Suprapubic skin (tissue), 4 donors: ENCODE measurements at places on chromosomes 16 and 17. TPM values are rescaled to one million over a fixed set of nuclear protein-coding genes. Genes with fewer than 3 reads are reported as not detected.

DPEP1 gene
- total RNA-seq: 2.2 TPM

GRCh38 chr17:11690681-11691080 is 92.4 kb downstream of the DNAH9 start:
- no peak for DNase-seq

DNA sequence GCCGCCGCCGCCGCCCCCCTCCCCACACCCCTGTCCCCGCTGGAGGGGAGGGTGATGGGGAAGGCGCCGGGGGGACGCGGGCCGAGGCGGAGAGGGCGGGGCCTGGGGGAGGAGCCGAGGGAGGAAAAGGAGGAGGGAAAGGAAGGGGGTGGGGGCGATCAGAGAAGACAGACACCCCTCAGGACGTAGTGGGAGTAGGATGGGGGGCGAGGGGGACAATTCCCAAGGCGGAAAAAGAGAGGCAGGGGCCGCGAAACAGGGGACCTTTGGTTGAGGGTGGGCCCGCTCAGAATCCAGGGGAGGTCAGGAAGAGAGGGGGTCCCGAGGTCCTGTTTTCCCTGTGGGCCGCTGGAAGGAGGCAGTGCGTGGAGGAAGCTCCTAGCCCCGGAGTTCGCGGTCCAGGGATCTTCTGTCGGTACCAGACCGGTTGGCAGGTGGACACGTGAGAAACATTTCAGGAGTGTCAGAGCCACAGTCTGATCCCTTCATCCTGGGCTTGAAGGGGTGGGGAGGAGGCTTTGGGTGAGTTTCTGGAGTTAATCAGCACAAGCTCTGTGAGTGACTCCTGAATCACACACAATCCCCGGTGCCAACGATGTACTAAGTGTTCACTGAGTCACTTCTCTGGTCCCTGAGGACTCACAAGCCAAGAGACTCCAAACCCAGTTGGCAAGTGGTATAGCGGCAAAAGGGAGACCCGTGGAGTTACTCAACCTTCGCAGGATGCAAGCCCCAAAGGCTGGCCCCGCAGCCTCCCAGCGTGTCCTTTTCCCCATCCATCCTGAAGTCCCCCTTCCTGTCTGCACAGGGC is at the start of gene XYLT1:
TSS of gene XYLT1 (minus strand) at position 53 of the 811 bp plus-strand sequence. CDS start 164 bp downstream, outside the sequence.
- peak; percentile 93 for DNase-seq

- no peak for DNase-seq
Observed at GRCh38 chr17:2222301-2222700, 81.3 kb downstream of the SMG6 start.

DNA sequence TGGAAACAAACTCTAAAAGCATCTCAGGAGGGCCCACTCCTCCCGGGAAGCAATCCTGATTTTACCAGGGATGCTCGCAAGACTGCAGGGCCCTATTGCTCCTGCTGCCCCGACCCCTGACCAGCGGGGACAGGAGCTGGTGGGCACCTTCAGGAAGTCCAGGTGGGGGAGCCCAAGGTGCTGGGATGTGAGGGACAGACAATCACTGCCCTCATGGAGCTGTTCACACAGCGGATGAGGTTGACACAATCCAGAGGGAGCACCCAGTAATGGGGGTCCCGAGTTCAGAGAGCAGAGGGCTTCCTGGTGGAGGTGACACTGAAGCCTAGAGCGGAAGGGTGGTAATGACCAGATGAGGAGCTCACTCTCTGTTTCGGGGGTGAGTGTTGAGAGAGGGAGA is 126.2 kb downstream of the FOXL1 start:
- DNase-seq: no peak
